Heart right ventricle (tissue), 16 donors: ENCODE measurements at places on chromosomes 3 and 15. TPM values are rescaled to one million over a fixed set of nuclear protein-coding genes. Genes with fewer than 3 reads are reported as not detected.

DNA sequence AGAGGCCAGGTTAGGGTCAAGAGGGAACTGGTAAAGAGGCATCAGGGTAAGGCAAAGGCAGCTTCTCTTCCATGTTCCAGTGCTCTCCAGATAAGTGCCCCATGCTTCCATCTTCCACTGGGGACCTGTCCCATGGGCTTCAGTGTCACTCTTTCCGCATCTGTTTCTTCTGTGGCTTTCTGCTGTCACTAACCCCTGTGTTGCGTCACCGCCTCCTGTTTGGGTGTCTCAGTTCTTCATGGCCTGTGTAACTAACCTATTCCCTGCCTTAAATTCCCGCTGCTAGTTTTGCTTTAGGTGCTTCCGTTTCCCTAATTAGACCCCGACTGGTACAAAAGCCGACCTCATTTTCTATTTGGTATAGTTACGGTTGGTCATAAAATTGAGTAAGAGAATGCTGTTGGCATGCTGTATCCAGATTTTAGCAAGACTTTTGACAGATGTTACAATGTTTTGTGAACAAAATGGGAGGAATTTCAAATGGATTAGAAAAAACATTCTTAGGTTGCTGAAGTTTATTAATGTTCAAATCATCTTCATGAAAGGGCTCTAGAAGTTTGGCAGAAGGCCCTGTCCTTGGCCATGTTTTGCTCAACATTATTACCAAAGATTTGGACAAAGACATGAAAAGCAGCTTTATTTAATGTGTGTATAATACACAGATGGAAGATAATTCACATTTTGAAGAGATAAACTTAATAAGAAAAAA lies 245.3 kb downstream of the BBX start:
- DNase-seq, result no peak
- H3K4me1 ChIP-seq, result no peaks in the 10 kb centered on the region
- H3K27ac ChIP-seq, result no peak overlapping the region

- peaks cover 12% of the 10 kb centered on the region for H3K4me1 ChIP-seq
- no peaks in the 10 kb centered on the region for H3K27me3 ChIP-seq
- no peak overlapping the region for H3K4me3 ChIP-seq
- DNase-seq, result peak; percentile 72
Measured at GRCh38 chr15:80856809-80857377, 77.7 kb downstream of the CEMIP start.

- H3K36me3 ChIP-seq, result no peaks in the 10 kb centered on the region
- DNase-seq, result no peak
- no peak overlapping the region for H3K4me3 ChIP-seq
- H3K27me3 ChIP-seq, result no peaks in the 10 kb centered on the region
Measured at GRCh38 chr3:77563012-77563411, 523.1 kb downstream of the ROBO2 start.

GRCh38 chr15:34699968-34700640 lies 54.7 kb downstream of the GJD2 start:
- DNase-seq, result no peak
- H3K27ac ChIP-seq, result no peak overlapping the region
- no peak overlapping the region for H3K4me3 ChIP-seq
- H3K4me1 ChIP-seq, result no peaks in the 10 kb centered on the region

DNA sequence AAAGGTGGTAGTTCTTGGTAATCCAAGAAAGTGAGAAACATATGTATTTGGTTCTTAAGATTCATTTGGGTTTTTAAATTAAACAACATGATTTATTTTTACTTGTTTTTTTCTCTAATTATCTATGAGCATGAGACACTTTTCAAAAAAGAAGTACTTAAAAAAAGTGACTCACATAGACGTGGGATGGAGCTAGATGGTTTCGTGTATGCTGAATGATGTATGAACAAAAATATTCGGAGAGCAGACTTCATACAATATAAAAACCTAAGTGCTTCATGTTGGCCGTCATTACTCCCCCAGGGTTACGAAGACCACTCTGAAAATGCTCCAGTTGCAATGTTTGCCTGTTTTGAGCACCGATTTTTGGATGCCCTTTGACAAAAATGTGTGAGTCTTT lies 90.9 kb downstream of the RORA start:
- H3K4me3 ChIP-seq, result no peak overlapping the region
- no peak for DNase-seq
- no peak overlapping the region for H3K27ac ChIP-seq
- H3K27me3 ChIP-seq, result no peaks in the 10 kb centered on the region

- peaks cover 23% of the 10 kb centered on the region for H3K4me1 ChIP-seq
- no peak for DNase-seq
- no peak overlapping the region for H3K27ac ChIP-seq
- H3K27me3 ChIP-seq, result no peaks in the 10 kb centered on the region
Measured at GRCh38 chr3:122502139-122502538, 12.6 kb downstream of the KPNA1 start.

DNA sequence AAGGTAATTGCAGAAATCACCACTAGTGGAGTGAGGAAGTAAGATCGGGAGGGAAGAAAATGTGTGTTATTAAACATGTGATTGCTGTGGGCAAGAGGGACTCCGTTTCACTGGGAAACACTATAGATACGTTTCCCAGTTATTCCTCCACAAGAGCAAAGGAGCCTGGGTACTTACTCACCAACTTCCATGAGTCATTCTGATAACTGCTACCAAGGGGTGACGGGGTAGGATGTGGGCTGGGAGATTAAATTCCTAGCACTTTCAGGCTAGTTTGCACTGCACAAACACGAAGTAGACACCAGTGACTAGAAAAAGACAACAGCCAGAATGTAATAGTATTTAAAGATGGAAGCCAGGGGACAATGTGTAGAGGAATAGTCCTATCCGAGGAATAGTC lies 812.9 kb upstream of the CFAP20DC start:
- H3K27ac ChIP-seq, result no peak overlapping the region
- no peaks in the 10 kb centered on the region for H3K4me1 ChIP-seq
- no peak overlapping the region for H3K4me3 ChIP-seq
- DNase-seq, result no peak
- H3K36me3 ChIP-seq, result no peaks in the 10 kb centered on the region
- H3K27me3 ChIP-seq, result no peaks in the 10 kb centered on the region

DNA sequence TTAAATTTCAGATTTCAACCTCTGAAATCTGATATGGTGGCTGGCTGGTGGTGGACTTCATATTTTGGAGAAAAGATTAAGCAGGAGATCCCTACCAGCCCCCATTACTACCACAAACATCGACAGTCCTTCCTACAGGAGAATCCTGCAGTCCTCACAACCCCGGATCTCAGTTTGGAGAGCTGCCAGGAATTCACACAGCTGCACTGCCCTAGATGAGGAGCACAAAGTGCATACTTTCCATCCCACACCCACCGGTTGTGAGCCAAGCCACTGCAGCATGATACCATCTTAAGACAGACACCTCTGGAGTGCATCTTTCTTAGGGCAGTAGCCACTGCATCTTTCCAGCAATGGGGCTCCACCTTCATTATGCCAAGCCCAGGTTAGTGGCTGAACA lies 185.5 kb upstream of the GPR149 start:
- H3K27me3 ChIP-seq, result no peaks in the 10 kb centered on the region
- no peaks in the 10 kb centered on the region for H3K36me3 ChIP-seq
- H3K27ac ChIP-seq, result no peak overlapping the region

DNA sequence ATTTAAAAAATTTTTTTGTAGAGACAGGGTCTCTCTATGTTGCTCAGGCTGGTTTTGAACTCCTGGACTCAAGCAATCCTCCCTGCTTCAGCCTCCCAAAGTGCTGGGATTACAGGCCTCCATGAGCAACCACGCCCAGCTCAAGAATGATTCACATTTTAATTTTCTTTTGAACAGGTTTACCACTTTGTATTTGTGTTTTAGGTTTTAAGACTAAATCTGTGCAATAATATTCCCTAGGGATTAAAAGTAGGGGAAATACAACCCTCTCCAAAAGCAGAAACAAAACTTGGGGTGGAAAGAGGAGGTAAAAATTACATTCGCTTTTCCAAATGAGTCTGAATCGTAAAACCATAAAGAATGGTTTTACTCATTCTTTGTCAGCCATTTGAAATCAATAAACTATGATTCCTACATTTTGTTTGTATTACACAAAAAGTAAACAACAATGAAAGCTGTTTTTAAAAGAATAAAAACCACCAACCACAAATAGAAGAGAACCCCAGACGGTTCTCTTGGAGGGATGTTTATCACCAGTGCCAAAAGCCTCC lies 37.8 kb downstream of the SLC24A1 start:
- no peak overlapping the region for H3K4me3 ChIP-seq
- no peak overlapping the region for H3K27ac ChIP-seq
- DNase-seq, result no peak
- no peaks in the 10 kb centered on the region for H3K4me1 ChIP-seq

DNA sequence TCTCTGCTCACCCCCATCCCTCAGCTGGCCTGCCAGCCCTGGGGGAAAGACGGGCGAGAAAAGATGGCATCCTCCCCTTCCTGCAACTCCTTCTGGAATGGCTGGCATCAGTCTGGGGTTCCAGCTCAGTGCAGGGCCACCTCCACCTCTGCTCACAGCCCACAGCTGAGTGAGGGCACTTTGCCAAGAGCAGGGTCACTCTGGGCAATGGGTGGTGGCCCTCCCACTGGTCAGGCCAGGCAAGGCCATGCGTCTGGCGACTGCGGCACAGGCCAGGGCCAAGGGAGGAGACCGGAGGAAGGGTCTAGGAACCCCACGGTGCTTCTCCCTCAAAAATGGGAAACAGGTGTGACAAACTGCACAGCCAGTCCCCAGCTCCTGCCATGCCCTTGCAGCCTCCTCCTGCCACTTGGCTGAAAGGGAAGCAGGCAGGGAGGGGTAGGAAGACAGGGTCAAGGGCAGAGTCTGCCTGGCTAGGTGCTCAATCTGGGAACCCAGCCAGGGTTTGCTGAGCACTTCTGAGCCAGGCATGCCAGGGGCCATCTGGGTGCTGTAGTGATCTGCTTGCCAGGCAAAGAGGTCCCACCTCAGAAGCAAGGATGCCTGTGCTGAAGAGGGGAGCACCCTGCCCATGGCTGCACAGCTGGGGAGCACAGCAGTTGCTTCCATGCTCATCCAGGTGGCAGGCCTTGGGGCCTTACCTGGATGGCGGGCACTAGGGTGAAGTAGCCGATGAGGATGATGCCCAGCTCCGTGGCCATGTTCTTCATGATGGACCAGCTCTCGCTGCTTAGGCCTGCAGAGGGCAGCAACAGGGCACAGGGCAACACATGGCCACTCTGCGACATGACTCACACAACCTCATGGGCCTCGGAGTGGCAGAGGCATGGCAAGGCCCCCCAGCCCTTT lies 41.2 kb downstream of the PTPN23 start:
- H3K4me3 ChIP-seq, result no peak overlapping the region
- peak; percentile 66 for DNase-seq
- no peaks in the 10 kb centered on the region for H3K27me3 ChIP-seq
- H3K27ac ChIP-seq, result peak overlapping the region; percentile 45

DNA sequence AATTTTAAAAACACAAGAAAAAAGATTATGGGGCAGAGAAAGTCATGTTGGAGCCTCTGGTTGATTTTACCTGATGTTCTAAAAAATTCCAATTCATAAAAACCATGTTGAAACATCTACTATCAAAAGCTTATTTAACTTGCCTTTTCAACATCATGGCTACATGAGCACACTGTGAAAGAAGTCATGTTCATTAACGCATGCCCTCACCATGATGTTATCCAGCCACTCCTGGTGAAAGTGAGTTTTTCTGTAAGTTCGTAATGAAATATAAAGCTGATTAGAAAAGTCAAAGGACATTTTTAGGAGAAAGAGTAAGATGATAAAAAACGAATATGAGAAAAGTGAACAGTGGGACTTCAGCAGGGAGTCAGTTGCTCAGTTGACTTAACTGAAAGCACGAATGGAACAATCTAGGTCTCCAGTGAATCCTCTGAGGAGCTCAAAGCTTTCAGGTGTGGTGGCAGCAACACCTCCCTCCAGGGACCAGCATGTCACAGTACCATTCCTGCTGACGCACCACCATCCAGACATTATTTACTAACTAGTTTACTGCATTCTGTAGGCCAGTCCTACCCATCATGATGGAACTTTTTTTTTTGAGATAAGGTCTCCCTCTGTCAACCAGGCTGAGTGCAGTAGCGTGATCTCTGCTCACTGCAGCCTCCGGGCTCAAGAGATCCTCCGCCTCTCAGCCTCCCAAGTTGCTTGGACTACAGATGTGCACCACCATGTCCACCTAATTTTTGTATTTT lies 95.2 kb downstream of the MEIS2 start:
- no peak for DNase-seq
- no peaks in the 10 kb centered on the region for H3K27me3 ChIP-seq
- H3K4me1 ChIP-seq, result no peaks in the 10 kb centered on the region

GRCh38 chr15:57570994-57571393 lies 20.7 kb upstream of the MYZAP start:
- H3K27me3 ChIP-seq, result no peaks in the 10 kb centered on the region
- H3K27ac ChIP-seq, result no peak overlapping the region
- H3K4me1 ChIP-seq, result peaks cover 14% of the 10 kb centered on the region
- no peak for DNase-seq
- no peaks in the 10 kb centered on the region for H3K36me3 ChIP-seq

KCNMB2 gene
- total RNA-seq, result 3.1 TPM

LEKR1 gene
- 1.0 TPM for total RNA-seq

HHLA2 gene
- total RNA-seq, result not detected
